Fibroblast of lung (primary cell): ENCODE measurements at places on chromosomes 4 and X.

- no peak for DNase-seq
Observed at GRCh38 chr4:42945874-42946273, 53.4 kb downstream of the GRXCR1 start.

DNA sequence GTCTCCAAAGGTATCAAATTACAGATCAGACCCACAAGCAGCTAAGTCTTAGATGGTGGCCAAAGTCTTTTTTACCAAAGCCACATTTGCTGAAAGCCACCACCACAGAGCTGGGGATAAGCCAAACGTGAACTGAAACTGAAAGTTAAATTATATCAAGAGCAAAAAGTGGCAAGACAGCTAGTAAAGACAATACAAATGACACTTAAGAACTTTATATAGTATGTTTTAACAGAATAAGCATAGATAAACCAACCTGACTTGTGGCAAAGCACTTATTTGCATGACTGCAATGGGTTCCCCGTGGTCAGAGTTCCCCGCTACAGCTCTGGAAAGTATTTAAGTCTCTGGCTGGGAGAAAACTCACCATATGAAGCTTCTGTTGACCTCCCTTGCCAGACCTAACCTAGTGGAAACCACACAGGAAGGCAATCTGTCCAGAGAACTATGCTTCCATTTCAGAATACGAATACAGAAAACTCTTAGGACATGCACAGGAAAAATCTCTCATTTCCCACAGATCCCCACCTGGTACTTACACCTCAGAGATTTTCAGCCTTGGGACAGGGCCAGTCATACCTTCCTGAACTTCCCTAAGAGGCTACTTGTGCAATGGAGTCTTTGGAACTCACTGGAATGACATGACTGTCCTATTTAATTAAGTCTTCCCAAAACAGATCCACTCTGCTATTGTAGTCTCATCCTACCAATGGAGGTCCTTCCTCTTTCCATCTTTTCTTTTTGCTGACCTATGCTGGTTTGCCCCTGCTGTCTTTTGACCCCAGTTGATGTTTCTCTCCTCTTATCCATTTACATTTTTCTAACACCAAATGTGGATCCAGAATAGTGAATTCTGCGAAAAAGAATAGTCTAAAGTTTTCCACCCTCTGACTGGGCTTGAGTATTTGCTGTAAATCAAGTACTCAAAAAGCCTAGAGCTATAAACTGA, 225.1 kb downstream of the NR3C2 start:
- peak; percentile 34 for DNase-seq

DNA sequence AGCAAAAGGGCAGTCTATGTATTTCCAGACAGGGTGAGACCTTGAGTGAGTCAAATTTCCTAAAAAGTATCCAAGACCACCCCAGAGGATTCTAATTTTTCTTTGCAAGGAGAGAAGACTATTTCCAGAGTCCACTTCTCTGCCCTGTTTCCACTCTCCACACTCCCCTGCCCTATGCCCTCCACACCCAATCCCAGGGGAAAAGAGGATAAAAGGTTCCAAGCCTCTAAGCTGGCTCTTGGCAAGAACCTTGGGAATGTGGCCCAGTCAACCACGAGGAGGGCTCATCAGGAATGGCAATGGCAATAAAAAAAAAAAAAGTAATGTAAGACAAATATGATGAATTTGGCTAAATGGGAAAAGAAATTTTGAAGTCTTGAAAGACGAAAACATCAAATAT, 65.9 kb downstream of the SRPX start:
- DNase-seq = no peak

- no peak for DNase-seq
Observed at GRCh38 chr4:56704089-56704871, 23.2 kb upstream of the HOPX start.

DNA sequence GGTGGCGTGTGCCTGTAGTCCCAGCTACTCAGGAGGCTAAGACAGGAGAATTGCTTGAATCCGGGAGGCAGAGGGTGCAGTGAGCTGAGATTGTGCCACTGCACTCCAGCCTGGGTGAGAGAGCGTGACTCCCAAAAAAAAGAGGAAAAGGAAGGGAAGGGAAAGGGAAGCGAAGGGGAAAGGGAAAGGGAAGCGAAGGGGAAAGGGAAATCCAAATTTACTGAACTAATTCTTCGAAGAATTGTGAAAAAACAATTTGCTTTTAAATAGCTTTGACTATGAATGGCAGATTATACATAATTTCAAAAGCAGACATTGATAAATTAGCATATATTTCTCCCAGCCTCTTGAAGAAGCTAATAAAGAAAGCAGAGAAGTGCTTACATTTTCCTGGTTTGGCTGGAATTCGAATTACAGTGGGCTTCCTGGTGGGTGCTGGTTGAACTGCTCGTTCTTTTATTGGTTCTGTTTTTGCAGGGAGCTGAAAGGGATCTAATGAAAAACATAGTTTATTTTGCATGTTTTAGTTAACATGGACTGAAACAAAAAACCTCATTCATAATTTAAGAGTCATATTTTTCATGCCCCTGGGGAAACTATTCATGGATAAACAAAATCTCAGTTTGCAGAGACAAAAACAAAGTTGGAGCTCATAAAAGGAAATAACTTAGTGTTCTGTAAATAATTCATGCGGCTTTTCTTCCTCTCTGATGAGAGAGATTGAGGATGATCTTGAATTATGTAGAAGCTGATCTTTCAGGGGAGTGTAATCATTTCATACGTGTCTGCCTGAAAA, 66.0 kb downstream of the RPS3A start:
- DNase-seq = no peak

GRCh38 chr4:174388461-174389145, 104.9 kb downstream of the CEP44 start:
- DNase-seq = no peak

GRCh38 chrX:136159611-136160025, 12.3 kb downstream of the FHL1 start:
- DNase-seq = peak; percentile 37

- peak; percentile 88 for DNase-seq
Observed at GRCh38 chrX:130878350-130879341, 24.4 kb downstream of the ENOX2 start.

DNA sequence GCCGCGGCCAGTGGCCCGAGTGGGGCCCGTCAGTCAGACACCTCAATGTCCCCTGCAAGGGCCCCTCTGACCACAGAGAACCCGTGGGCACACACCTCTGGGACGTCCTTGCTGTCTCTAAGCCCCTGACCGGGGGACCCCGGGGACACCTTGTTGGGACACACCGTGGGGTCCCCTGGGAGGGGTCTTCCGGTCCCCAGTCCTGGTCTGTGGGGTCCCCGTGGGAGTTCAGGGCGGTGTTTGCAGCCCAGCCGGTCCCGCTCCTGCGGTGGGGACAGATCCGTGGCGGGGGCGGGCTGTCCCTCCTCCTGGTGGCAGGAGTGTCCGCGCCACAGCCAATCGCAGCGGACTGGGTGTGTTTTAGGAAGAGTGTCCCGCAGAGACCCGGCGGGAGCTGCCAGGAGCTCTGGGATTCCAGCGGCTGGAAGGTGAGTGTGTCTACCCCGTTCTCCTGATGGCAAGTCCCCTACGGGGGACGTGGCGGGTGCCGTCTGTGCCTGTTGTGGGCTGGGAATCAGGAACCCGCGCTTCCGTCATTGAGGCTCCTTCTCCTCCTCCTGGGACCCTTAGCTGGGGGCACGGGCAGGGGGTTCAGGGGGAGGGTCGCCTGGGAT, 5.1 kb upstream of the PLCXD1 start:
- peak; percentile 40 for DNase-seq

DNA sequence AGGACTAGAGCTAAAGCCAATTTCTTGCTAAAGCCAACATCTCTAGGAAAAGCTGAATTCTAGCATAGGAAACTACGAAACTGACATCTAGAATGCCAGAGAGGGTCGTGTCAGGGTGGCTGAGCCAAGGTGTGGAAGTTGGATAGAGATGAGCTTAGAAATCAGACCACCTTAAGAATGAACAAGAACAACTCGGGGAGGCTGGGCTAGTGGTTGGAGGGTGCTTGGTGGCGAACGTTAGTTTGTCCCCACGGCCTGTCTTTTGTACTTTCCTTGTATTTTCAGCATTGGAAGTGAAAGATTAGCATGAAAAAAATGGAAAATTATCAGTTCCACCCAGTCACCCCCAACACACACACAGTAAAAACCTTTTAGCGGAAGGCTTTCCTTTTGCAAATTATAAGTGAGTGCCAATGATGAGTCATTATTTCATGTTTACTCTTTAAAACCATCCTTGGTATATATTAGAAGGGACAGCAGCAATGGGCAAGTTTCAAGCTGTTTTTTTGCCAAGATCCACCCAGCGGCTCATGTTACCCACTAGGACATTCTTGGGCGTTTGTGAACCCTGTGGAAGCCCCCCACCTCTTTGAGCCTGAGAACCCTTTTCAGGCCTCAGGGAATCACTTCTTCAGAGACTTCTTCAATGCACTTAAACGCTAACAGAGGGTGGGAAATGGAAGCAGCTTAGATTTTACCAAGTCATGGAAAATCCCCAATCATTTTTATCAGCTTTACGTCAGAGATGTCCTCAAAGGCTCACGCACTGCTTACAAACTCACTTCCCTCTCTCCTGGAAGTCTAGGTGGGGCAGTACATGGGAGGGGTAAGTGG, 4.9 kb upstream of the PPEF1 start:
- DNase-seq = peak; percentile 91

DNA sequence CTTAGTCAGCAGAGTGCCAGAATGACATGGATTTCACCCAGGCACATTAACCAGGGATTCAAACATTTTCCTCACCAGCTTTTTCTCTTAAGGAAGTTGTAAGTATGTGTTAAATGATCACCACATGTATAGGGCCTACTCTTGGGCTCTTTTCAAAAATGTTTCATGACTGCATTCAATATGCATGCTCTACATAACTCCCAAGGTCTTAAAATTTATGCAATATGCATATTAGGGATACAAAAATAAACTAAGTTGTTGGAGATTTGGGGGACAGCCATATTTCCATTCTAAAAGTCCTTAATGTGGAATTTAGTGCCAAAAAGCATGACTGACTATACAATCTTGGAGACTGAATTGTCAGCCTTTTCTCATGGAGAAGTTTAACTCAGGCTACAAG, 25.0 kb upstream of the TRPC5OS start:
- DNase-seq = no peak
